ENCODE measurements at places on chromosomes 4 and X.

- DNase-seq: no peak
Measured at GRCh38 chrX:118218940-118219339, 102.3 kb upstream of the KLHL13 start.

DNA sequence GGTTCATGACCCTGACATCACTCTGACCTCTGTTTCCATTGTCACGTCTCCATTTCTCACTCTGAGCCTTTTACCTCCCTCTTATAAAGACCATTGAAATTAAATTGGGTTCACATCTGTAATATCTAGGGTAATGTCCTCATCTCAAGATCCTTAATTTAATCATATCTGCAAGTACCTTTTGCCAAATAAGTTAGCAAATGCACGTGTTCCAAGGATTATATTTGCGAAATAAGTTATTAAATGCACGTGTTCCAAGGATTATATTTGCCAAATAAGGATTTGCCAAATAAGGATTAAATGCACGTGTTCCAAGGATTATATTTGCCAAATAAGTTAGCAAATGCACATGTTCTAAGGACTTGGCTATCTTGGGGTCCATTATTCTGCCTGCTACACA, 938.0 kb downstream of the NLGN4X start:
- no peak for DNase-seq

GRCh38 chr4:1794809-1795298, 1.8 kb downstream of the FGFR3 start:
- no peak for DNase-seq

DNA sequence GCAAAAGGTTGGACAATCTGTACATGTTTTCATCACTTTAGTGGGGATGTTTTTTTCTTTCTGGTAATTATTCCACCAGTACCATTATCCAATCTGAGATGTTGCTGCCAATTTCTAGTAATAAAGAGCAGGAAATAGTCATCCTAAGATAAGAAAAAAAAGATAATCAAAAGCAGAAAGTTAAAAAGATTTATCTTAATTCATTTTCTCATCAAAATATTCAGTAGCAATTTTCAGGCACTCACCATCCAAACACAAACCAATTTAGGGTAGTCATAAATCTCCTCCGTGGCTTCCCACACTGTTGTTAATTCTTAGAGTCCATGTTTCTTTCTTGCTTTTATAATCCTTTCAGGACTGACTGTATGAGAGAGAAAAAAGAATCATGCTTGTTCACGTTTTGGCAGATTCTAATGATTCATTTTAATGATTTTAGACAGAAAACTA, 263.7 kb upstream of the UGT8 start:
- DNase-seq: no peak

DNA sequence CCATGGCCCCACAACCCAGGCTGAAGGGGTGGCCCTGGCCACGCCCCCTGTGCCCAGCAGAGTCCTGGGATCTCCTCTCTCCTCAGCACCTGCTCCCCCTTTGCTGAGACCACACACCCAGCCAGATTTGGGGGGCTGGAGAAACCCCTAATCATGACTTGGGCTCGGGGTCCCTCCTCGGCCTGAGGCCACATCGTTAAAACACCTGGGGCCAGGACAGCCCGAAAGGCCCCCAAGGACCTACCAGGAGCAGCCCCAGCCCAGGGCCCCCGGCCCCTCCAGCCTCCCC, 116.7 kb downstream of the FAM53A start:
- no peak for DNase-seq

- DNase-seq: no peak
Measured at GRCh38 chrX:5976332-5976731, 252.3 kb downstream of the NLGN4X start.

GRCh38 chrX:11363069-11363594, 69.9 kb downstream of the AMELX start:
- no peak for DNase-seq

- no peak for DNase-seq
Measured at GRCh38 chr4:55503169-55503568, 43.5 kb downstream of the CLOCK start.

GRCh38 chrX:115650449-115650848, 89.5 kb downstream of the PLS3 start:
- no peak for DNase-seq

GRCh38 chr4:108662629-108663028, 12.2 kb downstream of the OSTC start:
- DNase-seq: no peak

GRCh38 chrX:136347706-136348105, 46.9 kb downstream of the ADGRG4 start:
- no peak for DNase-seq

GRCh38 chr4:88537709-88538108, 14.1 kb upstream of the PYURF start:
- DNase-seq: no peak

- DNase-seq: no peak
Measured at GRCh38 chrX:675279-675954, 44.8 kb downstream of the SHOX start.

DNA sequence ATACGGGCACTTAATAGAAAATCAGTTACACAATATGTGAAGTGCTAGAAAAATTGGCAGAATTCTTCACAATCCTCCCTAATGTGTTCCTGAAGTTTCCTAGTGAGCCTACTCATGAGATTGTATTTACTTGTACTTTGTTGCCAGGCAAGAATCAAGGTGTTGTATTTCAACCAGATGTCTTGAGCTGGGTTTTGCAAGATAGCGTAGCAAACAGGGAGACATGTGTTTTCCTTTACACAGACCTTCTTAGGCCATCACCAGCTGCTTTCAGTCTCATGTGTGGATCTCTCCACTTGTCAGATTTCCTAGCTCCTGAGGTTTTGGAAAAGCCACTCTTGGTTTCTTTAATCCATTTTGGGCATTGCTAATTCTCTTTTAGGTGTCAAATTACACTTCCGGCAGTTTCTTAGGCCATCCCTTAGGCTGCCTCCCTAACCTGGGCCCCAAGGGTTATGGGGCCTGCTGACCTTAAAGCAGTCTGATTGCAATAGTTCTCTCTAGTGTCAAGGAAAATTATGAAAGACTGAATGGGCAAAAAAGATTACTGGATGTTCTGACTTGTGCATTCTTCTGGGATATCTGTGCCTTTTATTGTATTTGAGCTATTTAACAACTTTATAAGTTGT, 12.2 kb upstream of the EDA start:
- DNase-seq: no peak

- DNase-seq: no peak
Measured at GRCh38 chr4:37991623-37992410, 31.6 kb downstream of the PTTG2 start.

- DNase-seq: no peak
Measured at GRCh38 chr4:6367371-6367851, 97.8 kb downstream of the WFS1 start.

- no peak for DNase-seq
Measured at GRCh38 chrX:152861116-152861515, 30.3 kb downstream of the NSDHL start.

DNA sequence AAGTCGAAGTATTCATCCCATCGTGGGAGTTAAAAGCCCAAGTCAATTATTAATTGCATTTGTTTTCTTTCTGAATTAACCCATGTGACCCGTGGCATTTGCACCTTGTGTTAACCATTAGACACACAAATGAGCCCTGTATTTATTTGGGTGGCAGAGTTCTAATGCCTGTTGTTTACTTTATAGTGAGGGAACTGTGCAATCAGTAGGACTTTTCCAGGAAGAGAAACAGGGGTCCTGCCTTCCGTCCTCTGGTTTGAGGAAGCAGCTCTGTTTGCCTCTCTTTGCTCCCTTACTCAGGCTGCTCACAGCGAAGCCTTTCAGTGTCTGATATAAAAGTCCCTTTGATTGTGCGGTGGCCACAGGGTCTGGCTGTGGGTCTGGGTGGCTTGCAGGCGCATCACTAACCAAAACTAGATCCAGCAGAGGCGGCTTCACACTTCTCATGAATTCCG, 263.6 kb downstream of the PTTG2 start:
- no peak for DNase-seq

DNA sequence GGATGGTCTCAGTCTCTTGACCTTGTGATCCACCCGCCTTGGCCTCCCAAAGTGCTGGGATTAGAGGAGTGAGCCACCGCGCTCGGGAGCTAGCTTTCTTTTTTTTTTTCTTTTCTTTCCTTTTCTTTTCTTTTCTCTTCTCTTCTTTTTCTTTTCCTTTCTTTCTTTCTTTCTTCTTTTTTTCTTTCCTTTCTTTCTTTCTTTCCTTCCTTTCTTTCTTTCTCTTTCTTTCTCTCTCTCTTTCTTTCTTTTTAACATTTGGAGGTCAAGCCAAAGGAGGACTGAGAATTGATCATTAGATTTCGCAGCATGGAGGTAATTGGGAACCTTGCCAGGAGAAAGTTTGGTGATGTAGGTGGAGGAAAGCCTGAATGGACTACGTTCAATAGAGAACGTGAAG, 67.4 kb downstream of the LARP7 start:
- no peak for DNase-seq

DNA sequence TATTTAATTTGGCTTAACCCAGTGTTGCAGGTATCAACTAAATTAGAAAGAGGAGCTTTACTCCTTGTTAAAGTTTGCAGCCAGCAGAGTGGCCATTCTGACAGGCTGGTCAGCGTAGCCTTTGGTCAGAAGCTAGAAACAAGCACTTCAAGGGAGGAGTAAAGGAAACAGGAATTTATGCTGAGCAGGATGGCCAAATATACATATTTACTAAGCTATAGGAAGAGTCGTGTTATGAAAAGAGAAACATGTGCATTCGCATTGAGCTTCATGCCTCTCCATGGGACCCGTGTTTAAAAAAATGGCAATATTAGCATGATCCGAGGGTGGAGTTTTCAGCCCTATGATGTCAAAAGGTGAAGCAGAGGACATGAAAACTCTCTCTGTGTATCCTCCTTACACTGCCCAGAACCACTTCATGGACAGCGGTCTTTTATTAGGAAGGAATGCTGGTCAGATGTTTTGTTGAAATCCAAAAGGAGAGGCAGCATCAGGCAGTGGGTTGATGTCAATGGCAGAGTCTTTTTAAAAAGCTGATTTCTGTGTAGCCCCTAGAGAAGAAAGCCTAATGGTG, 71.8 kb upstream of the MAPK10 start:
- DNase-seq: no peak

GRCh38 chrX:33970028-33970967, 161.8 kb downstream of the FAM47A start:
- DNase-seq: no peak

- DNase-seq: no peak
Measured at GRCh38 chr4:26938516-26938915, 77.9 kb downstream of the STIM2 start.

DNA sequence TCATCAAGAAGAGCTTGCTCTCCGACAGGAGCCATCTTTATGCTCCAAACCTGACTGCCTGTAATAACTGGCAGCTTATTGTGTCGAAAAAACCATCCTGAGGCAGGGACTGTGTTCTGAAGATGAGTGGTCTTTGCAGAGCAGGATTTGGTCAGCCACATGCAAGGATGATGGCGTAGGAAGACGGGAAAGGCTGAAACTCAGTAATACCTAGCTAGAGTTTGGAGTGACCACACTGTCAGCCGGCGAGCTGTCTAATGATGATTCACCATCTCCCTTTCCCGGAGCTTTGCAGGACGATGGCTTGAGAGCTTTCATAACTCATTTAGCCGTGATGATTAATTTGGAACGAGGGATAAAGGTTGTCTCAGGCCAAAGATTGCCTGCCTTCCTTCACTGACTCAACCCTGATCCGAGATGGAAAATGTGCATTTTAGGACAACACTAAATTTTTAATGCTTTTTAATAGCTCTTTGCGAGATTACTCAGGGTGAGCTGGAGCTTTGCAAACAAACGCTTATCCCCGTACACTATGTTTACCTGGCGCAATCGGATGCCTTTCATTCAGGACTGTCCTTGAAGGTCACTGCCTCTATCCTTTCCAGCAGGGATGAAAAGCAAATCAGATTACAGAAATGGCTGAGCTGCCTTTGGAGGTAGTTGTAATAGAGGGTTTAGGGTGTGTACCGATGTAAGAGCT, 288.5 kb downstream of the ASMT start:
- no peak for DNase-seq

DNA sequence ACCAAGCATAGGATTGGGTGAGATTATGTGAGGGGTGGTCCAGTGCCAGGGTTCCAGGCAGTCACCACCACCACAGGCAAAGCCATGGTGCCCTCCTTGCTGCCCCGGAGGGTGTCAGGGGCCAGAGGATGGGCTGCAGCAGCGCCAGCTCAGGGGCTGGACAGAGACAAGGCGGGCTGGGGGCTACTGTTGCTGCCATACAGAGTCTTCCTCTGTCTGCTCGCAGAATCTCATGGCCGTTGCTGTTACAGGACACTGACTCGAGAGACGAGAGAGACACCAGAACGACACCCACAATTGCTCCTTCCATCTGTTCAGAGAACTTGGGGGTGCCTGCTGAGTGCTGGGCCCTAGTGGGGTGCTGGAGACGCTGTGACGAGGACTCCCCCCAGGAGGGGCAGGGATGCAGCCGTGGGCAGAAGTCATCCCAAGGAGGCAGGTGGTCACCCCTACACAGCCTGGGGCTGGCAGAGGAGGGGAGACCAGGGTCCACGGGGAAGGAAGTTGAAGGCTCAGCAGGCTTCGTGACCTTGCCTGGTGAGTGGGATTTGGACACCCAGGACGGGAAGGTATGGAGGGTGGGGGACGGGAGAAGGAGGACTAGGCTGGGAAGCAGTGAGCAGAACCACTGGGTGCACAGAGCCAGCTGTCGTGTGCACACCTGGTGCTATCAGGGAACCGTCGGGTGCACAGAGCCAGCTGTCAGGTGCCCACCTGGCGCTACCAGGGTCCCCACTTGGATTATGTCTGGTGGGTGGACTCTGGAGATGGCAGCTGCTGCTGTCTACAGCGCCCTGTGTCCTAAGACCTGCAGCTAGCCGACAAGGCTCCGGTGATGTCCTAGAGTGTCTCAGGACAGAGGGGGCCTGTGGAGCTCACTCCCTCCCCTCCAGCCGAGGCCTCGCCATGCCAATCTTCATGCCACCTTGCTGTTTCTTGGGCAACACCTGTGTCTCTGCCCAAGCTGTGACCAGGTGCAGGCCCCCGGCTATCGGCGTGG, 43.9 kb upstream of the HMX1 start:
- no peak for DNase-seq

DNA sequence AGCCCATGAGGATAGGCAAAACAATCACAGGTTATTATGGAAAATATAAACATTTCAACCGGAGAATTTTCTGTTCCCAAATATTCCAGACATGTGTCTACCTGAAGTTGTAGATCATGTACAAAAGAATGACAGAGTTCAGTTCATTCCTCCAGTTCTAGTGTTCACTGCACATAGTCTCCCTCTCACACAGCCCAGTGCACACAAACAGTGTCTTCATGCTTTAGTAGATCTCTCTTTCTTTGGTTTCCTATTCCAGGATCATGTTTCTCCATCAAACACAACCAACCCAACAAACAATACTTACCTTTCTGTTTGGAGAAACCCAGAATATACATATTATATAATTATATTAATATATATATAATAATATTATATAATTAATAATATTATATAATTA, 671.9 kb downstream of the TRIML1 start:
- no peak for DNase-seq

- no peak for DNase-seq
Measured at GRCh38 chrX:30864383-30864785, 24.7 kb downstream of the TAB3 start.

- DNase-seq: no peak
Measured at GRCh38 chr4:3252831-3253641, 4.1 kb downstream of the MSANTD1 start.

All from stimulated activated CD8-positive, alpha-beta memory T cell treated with anti-CD3 and anti-CD28 coated beads, Interleukin-4, amount 100 ng/mL, for 4 hours (primary cell).